Peyer's patch (tissue), 4 donors: ENCODE measurements at places on chromosomes 2 and 18. TPM values are rescaled to one million over a fixed set of nuclear protein-coding genes. Genes with fewer than 3 reads are reported as not detected.

DNA sequence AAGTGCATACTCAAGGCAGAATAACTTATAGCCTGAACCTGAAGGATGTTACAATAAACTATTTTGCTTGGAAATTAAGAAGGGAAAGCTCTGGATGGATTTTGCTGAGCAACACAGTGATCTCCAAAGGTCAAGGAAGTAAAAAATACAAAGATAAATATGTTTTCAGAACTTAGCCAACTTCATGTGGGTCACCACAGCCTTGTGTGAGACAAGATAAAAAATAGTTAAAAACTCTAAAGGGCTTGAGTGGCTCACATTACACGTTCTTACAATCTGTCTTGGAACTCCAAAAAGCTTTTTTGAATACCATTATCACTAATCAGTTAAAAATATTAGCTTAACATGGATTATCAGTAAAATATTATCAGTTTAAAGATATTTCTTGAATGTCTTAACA is 28.9 kb upstream of the MTX2 start:
- H3K27me3 ChIP-seq: no peaks in the 10 kb centered on the region
- DNase-seq: no peak
- no peak overlapping the region for H3K27ac ChIP-seq
- no peak overlapping the region for H3K4me3 ChIP-seq
- no peaks in the 10 kb centered on the region for H3K4me1 ChIP-seq

- no peaks in the 10 kb centered on the region for H3K4me1 ChIP-seq
- H3K36me3 ChIP-seq: no peaks in the 10 kb centered on the region
- H3K27ac ChIP-seq: no peak overlapping the region
- no peaks in the 10 kb centered on the region for H3K27me3 ChIP-seq
- DNase-seq: no peak
These were observed 401.1 kb downstream of the BCL11A start for GRCh38 chr2:60152226-60152833.

DNA sequence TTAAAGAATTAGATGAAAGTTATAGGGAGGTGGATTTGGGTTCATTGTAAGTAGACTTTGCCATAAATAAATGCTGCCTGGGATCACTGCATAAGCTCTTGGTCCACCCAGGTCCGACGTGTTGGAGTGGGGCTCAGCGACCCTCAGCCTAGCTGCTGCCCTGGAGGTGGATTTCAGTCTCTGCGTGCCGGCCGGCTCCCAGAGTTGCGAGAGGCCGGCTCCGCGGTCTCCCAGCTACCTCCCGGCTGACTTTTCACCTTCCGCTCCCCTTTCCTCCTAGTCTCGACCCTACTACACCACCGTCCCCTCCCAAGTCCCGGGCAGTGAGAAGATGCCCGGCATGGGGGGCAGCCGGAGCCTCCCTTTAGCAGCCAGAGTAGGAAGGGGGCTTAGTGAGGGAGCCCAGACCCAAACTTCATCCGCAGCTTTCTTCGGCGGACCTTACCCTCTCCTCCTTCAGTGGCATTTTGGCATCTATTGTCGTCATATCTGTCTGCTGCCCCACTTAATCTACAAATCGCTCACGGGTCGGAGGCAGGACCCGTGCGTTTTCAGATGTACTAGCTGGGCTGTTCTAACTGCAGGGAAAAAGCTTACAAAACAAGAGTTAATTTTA is 8.1 kb downstream of the EMX1 start:
- DNase-seq: peak; percentile 12
- H3K4me1 ChIP-seq: no peaks in the 10 kb centered on the region
- no peak overlapping the region for H3K27ac ChIP-seq
- H3K4me3 ChIP-seq: no peak overlapping the region
- H3K36me3 ChIP-seq: no peaks in the 10 kb centered on the region

Gene ABCB11
- total RNA-seq: 0.54 TPM

DNA sequence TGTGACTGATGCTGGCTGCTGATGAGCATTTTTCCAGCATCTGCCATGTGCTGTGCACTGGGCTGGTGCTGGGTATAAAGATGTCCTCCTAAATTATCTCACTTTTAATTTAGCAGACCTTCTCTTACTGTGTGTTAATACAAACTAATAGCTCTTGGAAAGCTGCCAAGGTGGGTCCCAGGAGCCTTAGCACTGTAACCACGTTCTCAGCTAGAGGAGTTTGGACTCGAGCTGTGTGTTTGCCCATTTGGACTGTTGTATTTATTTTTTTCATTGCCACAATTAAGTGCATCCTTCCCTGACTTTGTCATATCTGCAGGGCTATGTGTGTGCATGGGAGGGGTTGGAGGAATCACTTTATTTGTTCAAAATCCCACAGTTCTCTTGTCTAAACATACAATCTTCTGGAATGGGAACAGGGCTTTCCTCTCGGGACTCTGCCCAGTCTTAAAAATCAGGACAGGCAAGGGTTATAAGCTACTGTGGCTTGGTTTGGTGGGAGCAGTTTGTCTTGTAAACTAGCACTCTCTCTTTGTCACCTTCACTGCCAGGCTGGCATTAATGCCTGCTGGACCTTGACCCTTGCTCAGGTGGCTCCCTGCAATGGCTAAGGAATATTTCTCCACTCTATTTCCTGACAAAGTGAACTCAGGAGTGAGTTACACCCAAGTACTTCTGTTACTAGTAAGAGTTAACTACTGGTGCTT is 129.7 kb upstream of the MGAT5 start:
- H3K36me3 ChIP-seq: no peaks in the 10 kb centered on the region
- peaks cover 14% of the 10 kb centered on the region for H3K4me1 ChIP-seq
- no peaks in the 10 kb centered on the region for H3K27me3 ChIP-seq
- DNase-seq: peak; percentile 81
- H3K4me3 ChIP-seq: peak overlapping the region; percentile 16
- H3K27ac ChIP-seq: peak overlapping the region; percentile 32

- no peak overlapping the region for H3K4me3 ChIP-seq
- H3K36me3 ChIP-seq: no peaks in the 10 kb centered on the region
- H3K4me1 ChIP-seq: no peaks in the 10 kb centered on the region
These were observed 110.6 kb downstream of the HNRNPLL start for GRCh38 chr2:38492042-38492615.

Gene BUB1
- 4.7 TPM for total RNA-seq

Gene SPATA3
- total RNA-seq: not detected

DNA sequence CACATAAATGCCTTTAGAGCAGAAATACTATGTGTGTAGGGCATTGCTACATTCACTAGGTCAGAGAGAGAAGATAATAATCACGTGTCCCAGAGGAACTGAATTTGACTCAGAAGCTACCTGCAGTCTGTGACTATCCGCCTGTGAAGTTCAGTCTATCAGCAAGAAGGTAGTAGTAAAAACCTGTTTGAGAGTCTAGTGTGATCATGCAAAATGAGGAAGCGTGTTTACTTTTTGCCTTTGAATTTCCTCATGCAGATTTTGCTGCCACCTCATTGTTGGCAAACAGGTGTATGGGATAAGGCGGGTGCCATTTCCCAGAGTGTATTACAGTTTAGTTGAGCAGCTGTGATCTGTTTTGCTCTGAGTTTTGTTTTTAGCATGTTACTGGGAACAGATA is 403.9 kb upstream of the FANCL start:
- no peak overlapping the region for H3K27ac ChIP-seq
- H3K4me3 ChIP-seq: no peak overlapping the region
- H3K4me1 ChIP-seq: no peaks in the 10 kb centered on the region
- no peak for DNase-seq
- H3K36me3 ChIP-seq: no peaks in the 10 kb centered on the region

DNA sequence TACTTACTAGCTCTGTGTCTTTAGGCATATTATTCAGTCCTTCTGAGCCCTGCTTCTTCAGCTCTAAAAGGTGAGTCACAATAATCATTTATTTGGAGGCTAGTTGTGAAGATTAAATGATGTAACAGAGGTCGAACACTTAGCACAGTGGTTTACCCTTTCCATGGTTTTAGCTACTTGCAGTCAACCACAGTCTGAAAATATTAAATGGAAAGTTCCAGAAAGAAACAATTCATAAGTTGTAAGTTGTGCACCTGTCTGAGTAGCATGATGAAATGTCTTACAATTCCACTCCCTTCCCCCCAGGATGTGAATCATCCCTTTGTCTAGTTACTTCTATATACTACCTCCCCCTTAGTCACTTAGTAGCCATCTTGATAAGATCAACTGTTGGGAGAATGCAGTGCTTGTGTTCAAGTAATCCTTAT is 217.6 kb upstream of the THUMPD2 start:
- H3K4me1 ChIP-seq: no peaks in the 10 kb centered on the region
- H3K36me3 ChIP-seq: no peaks in the 10 kb centered on the region
- H3K27me3 ChIP-seq: no peaks in the 10 kb centered on the region

DNA sequence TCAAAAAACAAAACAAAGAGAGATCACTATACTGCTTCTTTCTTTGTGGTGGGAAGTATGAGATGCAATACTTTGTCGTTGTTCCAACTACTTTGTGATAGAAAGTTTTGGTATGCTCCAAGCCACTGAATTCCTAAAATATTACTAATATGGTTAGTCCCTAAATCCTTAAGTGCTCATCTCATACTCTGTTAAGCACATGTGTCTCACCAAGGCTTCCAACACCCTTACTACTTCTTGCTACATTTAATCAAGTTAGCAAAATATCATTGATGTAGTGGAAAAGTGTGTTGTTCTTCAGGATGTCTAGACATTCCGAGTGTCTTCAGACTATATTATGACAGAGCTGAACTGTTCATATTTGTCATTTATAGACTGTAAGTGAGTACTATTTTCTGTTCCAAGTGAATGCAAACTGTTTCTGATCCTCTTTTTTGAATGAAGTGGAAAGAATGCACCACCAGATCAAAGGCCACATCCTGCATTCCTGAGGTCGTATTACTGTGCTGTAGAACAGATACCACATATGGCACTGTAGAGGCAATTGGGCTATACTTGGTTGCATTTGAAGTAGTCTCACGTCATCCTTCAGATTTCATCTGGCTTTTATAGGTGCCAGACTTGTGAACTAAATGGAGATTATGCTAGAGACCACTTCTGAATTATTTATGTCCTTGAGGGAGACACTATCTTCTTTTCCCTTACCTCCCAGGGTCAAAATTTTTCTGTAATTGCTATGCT is 298.4 kb upstream of the ZNF521 start:
- H3K27ac ChIP-seq: no peak overlapping the region
- H3K4me3 ChIP-seq: no peak overlapping the region
- no peaks in the 10 kb centered on the region for H3K4me1 ChIP-seq
- H3K36me3 ChIP-seq: no peaks in the 10 kb centered on the region
- no peak for DNase-seq

Gene OSBPL6
- total RNA-seq: 3.4 TPM

Gene AQP12B
- total RNA-seq: not detected

DNA sequence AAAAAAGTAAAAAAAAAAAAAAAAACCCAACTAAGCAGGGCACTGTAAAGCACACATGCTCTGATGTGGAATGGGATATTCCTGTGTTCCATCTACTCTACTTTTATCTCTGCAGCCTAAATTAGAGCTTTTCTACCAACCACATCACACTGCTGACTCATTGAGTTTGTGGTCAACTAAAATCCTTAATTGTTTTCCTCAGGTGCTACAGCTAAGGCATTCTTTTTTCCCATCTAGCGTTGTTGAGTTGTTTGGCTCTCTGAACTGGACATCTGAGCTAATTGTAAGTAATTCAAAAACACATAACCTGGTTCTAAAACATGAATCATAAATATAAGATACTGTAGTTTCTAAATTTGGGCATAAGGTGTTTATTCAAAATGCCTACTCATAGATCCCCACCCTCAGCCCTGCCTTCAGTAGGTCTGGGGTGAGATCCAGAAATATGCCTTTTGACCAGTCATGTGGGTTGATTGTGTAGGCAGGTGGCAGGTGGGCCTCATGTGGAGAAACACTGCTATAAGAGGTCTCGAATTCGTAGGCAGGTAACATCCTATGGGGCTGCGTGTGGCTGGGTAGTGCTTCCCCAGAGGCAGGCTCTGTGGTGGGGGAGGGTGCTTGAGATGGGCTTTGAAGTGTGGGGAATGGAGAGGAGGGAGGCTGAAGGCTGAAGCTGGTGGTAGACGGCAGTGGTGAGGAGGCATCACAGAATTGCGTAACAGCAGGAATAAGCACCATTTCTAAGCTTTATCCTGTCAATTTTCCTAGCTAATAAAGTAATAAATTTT is 27.2 kb downstream of the ANKRD29 start:
- no peak overlapping the region for H3K27ac ChIP-seq
- DNase-seq: no peak
- no peaks in the 10 kb centered on the region for H3K36me3 ChIP-seq
- H3K27me3 ChIP-seq: no peaks in the 10 kb centered on the region

Gene SGPP2
- 48.8 TPM for total RNA-seq

- no peaks in the 10 kb centered on the region for H3K27me3 ChIP-seq
- H3K36me3 ChIP-seq: no peaks in the 10 kb centered on the region
- no peak overlapping the region for H3K27ac ChIP-seq
- H3K4me3 ChIP-seq: no peak overlapping the region
- DNase-seq: no peak
These were observed 87.4 kb upstream of the GLS start for GRCh38 chr2:190792956-190793888.

Gene KCNG2
- 3.8 TPM for total RNA-seq

GRCh38 chr2:228056293-228057097 is 125.0 kb downstream of the SPHKAP start:
- DNase-seq: no peak
- no peaks in the 10 kb centered on the region for H3K36me3 ChIP-seq
- no peak overlapping the region for H3K27ac ChIP-seq

DNA sequence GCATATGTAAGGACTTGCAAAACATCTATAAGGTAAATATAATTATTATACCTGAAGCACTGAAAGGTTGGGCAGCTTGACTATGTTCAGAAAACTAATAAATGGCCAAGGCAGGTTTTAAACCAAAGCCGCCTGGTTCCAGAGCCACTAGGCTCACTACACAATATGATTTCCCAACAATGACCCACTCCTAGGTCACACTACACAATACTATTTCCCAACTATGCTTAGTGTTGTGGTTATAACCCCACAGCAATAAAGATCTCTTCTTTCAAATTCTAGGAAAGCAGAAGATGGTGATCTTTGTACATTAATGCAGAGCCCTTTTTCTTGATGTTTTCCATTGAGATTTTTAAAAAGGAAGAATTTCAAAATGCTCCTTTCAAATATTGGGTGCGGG is 180.4 kb downstream of the CYRIA start:
- H3K27me3 ChIP-seq: no peaks in the 10 kb centered on the region
- H3K4me1 ChIP-seq: no peaks in the 10 kb centered on the region
- H3K36me3 ChIP-seq: no peaks in the 10 kb centered on the region
- no peak for DNase-seq
- H3K4me3 ChIP-seq: no peak overlapping the region

Gene STPG4
- 5.8 TPM for total RNA-seq

GRCh38 chr2:112035786-112036185 is 19.3 kb upstream of the TMEM87B start:
- no peak overlapping the region for H3K27ac ChIP-seq
- no peaks in the 10 kb centered on the region for H3K27me3 ChIP-seq
- no peak overlapping the region for H3K4me3 ChIP-seq
